ENCODE measurements at places on chromosomes 3 and 15.

- DNase-seq, result no peak
Observed at GRCh38 chr3:3334491-3334890, 155.0 kb upstream of the CRBN start.

- DNase-seq, result no peak
Observed at GRCh38 chr15:76070921-76071635, 11.3 kb downstream of the TMEM266 start.

DNA sequence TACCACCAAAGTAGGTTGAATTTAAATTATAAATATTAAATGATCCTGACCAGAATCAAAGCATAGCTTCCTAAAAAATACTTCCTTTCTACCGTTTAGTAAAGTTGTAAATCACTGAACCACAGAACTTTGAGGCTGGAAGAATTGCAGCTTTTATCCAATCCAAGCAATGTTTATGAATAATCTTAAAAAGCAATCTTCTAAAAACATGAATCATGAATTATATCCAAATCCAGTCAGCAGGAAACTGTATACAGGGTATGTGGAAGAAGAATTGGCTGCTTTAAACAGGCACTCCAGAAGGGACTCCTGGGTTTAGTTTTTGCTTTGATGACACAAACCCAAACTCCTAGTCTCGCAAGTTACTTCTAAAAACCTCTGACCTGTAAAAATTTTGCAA lies 30.2 kb downstream of the HEG1 start:
- no peak for DNase-seq

DNA sequence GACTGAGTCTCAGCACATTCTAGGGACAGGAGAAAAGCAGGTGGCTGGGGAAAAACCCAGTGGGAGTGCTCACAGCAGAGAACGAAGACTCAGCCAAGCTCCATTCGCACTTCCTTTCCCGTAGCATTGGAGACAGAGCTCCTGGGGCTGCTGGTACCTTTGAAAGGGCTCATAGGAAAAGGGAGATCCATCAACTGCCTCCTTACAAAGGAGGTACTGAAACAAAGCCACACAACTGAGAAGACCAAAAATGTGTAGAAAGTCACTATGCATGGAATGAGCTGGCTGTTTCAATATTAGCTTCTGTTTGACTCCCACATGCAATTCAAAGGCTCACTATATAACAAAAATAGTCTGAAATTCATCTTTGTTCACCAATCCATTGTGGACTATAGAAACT lies 16.9 kb downstream of the STIMATE start:
- DNase-seq, result no peak

DNA sequence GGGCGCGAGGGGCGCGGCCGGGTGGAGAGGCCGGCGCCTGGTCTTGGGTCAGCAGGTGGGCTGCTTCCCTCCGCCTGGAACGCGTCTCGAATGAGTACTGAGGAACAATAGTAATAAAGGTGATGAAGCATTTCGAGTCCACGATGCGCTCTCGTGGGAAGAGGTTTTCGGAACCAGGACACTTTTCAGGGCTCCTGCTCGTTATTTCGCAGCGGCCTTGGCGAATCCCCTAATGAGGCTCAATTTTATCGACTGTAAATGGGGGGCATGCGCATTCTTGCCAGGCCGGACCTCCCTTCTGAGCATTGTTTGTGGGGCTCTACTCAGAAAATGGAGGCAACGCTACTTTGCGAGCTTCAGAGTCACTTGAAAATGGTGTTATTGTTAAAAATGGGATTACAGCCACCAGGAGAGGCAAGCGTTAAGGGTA lies 1.2 kb downstream of the NR2C2 start:
- no peak for DNase-seq

DNA sequence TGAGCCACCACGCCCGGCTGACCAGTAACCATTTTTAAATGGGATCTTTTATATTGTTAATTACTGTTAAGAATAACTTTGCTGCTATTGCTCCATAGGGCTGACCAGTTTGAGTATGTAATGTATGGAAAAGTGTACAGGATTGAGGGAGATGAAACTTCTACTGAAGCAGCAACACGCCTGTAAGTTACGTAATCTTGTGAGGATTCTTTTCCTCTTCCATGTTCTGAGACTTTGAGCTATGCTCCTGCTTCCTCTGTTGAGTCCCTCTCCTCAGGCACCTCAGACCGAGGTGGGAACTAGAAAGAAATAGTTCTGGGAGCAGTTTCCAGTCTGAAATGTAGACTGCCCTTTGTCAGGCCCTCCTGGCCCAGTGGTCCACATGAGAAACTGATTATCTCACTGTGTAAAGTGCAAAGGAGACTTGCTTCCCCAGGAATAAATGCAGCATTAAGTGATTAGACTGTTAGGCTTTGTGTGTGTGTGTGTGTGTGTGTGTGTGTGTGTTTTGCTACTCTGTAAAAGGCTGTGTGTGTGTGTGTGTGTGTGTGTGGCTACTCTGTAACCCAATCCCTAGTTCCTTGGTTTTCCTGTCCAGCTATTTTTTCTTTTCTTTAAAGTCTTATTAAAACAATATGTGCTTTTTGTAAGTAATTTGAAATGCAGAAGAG lies 5.2 kb downstream of the POLR2H start:
- no peak for DNase-seq

DNA sequence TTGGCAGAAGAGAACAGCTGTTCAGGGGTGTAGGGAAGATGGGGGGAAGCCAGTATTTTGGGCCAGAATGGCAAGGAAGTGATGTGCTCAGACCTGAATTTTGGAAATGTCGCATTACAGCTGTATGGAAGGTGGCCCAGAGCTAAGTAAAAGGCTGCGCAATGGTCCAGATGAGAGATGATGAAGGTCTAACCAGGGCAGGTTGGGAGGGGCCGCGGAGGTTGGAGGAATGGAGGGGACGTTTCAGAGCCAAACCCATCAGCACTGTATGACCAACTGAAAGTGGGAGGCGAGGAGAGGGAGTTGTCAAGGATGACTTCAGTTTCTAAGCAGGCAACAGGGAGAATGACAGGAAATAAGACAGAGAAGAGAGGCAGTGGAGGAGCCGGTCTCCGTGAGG lies 60.8 kb downstream of the ADCY5 start:
- no peak for DNase-seq

DNA sequence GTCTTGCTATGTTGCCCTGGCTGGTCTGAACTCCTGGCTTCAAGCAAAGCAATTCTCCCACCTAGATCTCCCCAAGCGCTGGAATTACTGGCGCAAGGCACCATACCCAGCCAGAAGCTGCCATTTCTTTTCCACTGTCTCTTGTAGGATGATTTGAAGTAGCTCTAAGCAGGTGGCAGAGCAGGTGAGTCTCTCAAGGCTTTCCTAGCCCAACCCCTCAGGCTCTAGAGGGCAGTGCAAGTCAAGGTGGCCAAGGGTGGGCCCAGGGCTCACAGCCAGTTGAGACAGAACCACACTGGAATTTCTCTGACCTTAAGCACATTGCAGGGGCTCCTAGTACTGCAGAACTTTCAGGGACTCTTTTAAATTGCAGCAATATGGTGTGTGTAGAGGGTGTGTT lies 15.6 kb upstream of the DAG1 start:
- DNase-seq, result no peak

DNA sequence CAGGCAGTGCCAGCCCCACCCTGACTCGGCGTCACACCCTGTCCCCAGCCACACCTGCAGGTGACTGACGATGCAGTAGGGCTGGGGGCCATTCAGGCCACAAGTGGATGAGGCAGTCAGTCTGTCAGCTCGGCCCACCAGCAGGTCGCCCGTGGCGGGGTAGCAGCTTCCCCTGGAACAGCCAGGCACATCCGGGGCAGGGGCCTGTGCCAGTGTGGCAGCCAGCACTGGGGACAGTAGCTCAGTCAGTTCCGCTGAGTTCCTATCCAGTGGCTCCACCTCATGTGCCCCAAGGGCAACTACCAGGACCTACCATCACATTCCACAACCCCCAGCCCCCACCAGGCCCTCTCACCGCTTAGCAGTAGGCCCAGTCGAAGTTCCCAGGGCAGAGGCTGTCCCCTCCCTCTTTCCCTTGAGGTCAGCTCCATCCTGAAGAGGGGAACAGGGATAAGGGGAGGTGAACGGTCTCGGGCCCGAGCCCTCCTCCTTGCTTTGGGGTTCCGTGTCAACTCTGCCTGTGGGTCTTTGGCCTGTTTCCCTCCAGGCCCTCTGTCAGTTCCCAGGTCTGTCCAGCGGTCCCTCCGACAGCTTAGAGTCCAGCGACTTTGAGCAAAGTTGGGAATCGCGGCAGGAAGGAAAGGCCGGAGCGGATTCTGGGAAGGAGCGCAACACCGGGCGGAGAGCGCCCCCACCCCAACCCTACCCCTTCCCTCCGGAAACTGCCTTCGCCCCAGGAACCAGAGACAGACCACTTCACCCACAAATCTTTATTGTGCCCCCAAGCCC lies at the start of gene LAMB2:
Gene LAMB2 (minus strand): TSS at position 614 of the 789 bp plus-strand sequence. CDS start 183 bp downstream, at position 431.
- no peak for DNase-seq

DNA sequence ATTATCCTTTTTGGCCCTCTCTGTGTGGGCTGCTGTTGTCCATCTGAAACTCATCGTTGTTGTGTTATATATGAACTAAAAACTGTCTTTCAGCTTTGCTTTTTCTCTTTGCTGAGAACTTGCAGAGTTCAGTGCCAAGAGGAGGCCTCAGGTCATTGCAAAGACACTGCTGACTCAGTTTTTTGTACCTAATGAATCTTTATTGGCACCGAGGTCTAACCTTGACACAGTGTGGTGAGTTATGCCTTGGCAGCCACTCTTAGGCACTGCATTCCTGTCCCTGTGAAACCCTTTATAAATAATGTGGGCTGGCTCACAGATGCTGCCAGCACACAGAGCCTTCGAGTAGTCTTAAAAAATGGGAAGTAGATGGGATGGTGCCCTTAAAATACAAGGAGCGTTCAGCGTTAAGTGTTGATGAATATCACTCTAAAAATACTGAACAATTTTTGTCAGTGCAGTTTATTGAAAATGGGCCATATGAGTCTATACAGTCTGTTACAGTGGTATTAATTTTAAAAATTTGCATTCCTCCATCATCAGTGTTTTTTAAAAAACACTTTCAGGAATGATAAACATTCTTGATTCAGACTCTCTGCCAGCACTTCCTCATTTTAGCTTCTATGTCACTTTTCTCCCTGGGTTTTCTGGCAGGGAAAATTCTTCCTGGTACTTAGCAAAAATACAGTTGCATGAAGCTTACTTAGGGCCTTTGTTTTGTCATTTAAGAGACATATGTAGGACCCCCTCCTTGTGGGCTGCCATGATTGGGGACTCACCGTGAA lies 234.1 kb downstream of the CACNA2D3 start:
- no peak for DNase-seq

- DNase-seq, result no peak
Observed at GRCh38 chr15:70101459-70102113, 3.9 kb upstream of the TLE3 start.

DNA sequence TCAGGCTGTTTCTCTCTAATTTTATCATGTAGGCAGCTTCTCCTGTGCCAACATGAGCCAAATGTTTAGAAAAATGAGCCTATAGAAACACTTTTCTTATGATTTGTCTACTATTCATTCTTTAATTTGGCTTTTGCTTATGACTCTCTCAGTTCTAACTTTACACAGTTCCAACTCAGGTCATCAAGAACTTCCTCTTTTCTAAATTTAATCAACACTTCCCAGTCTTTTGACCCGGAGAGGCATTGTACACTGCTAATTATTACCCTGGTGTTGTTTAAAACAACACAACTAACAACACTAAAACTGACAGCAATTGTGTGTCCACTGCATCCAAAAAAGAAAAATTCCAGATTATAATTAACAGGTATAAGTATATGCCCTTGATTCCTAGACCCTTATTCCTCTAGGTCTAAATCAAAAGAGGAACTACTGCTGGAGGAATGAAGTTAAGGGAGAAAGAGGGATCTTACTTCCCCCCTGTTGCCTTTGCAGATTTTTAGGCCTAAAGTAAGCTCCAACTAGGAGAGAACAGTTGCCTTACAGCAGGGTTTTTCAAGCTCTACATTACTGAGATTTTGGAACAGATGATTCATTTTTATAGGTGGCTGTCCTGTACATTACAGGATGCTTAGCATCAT lies 332.2 kb upstream of the GOLIM4 start:
- DNase-seq, result no peak

- DNase-seq, result no peak
Observed at GRCh38 chr3:101063401-101063800, 70.2 kb upstream of the ABI3BP start.

DNA sequence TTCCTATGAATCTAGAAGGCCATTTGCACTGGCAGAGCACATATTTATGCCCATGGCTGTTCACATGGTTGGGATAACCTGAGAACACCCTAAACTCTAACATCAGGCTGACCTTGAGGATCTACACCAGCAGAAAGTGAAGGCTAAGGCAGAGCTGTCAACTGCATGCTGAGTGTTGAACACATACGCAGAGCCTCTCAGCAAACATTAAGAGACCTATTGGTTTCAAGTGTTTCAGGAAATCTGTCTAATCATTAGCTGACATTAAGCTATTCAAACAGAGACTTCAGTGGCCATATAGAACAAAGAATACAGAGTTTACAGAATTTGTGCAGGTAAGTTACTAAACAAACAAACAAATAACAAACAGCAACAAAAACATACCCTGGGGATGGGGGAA lies 16.1 kb upstream of the SEC61A1 start:
- DNase-seq, result no peak

DNA sequence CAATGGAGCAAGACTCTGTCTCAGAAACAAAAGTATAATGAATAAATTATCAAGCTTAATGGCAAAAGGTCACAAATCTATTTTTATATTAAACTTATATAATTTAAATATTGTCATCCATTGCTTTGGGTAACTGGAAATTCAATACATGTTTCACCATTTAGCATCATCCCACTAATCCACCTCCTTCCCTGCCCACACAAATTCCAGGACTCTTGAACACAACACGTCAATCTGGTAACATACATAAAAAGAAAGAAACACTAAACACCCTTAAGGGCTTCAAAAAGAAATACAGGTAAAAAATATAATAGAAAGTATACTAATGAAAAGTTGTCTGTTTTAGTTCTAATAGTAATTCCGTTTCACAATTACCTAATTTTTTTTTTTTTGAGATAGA lies 149.4 kb downstream of the STAG1 start:
- DNase-seq, result no peak

DNA sequence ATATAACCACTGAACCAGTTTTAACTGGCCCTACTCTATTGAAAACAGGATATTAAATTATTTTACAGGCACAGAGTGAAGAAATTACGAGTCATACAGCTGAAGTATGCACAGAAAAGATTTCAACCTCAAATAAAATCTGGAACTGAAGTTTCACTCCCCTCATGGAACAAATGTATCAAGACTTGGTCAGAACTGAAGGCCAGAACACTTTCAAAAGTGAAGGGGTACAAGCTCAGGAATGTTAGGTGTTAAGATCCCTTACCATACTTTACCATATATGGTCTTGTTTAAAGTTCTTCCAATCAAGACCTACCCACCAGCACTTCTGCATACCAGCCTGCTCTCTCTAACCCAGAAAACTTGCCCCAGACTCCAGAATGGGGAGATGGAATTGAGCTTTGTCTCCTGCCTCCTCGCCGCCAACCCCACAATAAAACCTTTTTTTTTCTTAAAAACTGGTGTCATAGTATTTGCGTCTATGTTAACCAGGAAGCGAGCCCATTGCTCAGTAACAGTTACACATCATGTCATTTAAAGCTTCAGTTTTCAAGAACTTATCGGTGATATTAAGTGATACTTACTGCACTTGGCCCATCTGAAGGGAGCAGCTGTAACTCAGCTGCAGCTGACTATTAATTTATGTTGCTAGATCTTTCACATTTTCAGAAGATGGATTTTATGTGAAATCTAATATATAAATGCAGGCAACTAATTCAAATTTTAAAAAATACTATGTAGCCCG lies 59.9 kb downstream of the OXSM start:
- DNase-seq, result no peak

GRCh38 chr3:160099834-160100233 lies 111.2 kb downstream of the IL12A start:
- no peak for DNase-seq

GRCh38 chr3:126607214-126607908 lies 47.6 kb downstream of the TXNRD3 start:
- no peak for DNase-seq

GRCh38 chr15:76787273-76787672 lies 117.9 kb downstream of the SCAPER start:
- no peak for DNase-seq
